Mammary epithelial cell (primary cell): ENCODE measurements at places on chromosomes 4 and X. TPM values are rescaled to one million over a fixed set of nuclear protein-coding genes. Genes with fewer than 3 reads are reported as not detected.

MAGEC1 gene
- not detected for polyA plus RNA-seq

SPANXA1 gene
- polyA plus RNA-seq: not detected

PDE6B gene
- not detected for polyA plus RNA-seq

BEX5 gene
- polyA plus RNA-seq: not detected

FGG gene
- polyA plus RNA-seq: 0.08 TPM

SLITRK2 gene
- not detected for polyA plus RNA-seq

ZAR1 gene
- polyA plus RNA-seq: not detected
